NB4 (cell line): ENCODE measurements at places on chromosomes 2 and 18.

GRCh38 chr18:74241970-74242369 lies 49.8 kb downstream of the CYB5A start:
- no peak for DNase-seq

GRCh38 chr2:223536546-223536945 lies 65.6 kb downstream of the SCG2 start:
- DNase-seq, result no peak

DNA sequence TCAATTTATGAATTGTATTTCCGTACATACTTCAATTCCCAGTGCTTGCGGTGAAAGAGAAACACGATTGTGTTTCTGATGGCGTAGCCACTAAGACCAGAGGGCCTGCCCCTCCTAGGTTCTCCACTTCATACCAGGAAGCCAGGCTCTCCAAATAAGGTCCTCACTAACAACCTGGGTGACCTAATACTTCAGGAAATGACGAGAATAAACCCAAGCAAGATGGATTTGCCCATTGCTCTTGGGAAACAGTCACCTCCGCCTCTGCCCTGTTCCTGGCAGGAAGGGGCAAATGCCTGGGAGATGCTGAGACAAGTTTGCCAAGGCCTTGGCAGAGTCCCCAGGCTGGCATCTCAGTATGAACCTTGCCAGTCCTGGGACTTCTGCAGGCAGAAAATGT lies 41.8 kb downstream of the TTC32 start:
- no peak for DNase-seq

GRCh38 chr2:98020992-98021713 lies 25.4 kb upstream of the TMEM131 start:
- no peak for DNase-seq

GRCh38 chr18:22739061-22739642 lies 194.0 kb upstream of the RBBP8 start:
- DNase-seq, result no peak

DNA sequence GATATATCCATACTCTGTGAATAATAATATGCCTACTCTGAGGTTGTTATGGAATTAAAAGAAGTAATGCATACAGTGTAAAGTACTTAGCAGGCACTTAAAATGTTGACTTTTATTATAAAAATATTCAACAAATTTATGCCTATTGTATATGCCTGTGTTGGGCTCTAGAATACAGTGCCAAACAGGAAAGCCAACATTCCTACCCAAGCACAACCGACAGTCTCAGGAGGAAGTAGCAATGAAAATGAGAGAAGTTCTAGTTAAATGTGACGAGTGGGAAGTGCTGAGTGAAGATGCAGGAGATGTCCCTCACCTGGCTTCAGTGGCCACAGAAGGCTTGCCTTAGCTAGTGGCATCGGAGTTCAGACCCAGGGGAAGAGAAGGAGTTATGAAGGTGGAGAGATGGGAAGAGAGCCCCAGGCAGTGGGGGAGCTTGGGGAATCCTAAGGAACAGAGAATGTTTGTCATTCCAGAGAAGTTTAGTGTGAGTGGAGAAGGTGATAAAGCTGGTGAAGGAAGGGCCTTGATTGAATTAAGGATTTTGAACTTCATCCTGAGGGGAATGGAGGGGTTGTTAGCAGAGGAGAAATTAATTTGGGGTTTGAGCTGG lies 105.4 kb upstream of the CNGA3 start:
- DNase-seq, result no peak

DNA sequence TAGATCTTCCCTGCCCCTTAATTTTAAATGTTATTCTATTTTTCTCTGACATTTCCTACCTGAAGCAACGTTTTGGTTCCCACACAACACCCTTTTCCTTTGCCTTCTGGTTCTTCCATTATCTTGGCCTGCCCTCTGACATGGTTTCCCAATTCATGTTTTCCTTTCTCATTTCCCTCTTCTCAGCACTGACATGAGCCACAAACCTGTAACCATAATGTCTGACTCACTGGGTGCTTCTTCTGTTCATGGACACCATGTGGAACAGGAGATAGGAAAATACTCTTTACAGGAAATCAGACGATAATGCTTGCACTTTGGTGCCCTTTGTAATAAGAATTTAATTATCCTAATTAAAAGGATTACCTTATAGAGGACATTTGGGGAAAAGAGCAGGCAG lies 142.0 kb downstream of the ZEB2 start:
- DNase-seq, result peak; percentile 58

DNA sequence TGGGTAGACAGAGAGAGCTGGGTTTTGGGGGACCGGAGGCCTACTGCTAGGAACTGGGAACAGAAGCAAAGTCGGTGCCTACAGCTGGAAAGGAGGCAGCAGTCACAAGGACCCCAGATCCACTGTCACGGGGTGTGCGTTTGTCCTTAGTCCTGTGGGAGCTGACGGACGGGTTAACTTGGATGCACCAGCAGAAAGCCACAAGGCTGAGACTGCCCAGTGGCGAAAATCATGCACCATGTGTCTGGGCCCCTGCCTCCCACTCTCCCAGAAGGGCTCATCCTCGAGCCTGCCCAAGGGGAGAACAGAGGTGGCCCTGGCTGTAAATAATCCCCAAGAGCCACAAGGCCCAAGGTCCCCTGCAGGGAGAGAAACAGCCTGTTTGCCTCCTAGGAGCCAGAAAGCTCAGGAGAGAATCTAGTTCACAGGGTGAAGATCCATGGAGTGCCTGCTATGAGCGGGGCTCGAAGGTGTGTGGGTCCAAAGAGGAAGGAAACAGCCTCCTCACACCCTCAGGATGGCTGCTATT lies 11.7 kb upstream of the RALB start:
- DNase-seq, result no peak

GRCh38 chr18:22964116-22964515 lies 31.0 kb downstream of the RBBP8 start:
- no peak for DNase-seq

- DNase-seq, result no peak
Observed at GRCh38 chr18:57837917-57838548, 34.9 kb upstream of the ATP8B1 start.

DNA sequence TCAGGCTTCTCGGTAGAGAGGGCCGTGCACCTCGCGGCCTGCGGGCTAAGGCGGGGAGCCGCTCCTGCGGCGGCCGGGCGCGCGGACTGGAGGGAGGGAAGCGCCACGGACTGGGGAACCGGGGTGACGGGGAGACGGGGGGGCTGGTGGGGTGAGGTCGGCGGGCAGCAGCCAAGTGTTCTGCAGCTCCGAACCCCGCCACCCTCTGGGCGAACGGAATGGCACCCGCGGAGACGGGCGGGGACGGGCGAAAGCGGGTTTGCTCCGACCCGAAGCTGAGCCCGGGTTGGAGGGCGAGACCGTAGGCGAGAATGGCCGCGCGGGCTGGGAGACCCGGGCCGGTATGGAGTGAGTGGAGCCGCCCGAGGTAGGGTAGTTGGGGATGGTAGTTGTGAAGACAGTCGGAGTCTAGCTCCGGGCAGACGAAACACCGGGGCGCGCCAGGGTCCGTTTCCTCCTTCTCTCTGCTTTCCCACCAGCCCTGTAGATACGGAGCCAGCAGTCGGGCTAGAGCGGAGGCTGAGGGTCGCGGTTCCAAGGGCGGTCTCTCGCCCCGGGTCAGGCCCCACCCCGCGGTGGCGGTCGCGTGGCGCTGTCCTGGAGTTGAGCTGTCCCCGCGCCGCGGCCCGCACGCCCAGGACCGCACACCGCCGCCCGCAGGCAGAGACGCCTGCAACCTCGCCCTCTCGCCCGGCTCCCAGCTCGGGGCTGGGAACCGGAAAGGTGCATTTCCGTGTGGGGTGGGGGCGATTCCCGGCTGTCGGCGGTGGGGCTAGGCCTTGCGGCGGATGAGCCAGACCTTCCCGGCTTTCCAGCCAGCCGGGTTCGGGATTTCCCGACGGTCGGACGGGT lies 160.3 kb upstream of the SIX2 start:
- DNase-seq, result peak; percentile 65

DNA sequence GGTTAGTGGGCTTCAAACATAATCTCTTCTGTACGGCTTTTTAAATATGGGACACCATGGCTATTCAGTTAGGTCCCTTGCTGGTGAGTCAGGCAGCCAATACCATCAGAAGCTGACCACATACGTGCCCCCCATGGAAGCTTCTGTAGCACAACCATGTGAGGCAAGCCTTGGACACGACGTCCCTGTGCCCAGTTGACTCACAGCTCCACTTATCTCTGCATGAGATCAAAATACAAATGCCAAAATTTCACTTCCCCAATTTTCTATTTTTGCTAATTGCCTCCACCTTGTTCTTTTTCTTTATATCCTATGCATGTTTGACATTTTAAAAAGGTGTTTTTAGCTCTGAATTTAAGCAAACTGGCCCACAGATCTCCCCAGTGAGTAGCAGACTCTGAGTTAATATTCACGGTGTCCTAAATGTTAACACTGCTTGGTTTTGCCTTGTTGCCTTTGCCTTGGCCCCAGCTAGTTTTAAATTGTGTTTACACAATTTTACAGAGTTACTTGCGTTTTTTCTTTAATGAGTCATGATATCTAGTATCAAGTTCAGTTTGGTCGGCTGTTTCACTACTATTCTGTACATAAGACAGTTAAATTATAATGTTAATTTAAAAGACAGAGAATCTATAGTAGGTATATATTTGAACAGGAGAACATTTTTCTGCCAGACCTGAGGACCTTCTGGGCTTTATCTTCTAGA lies 77.5 kb downstream of the CDCA7 start:
- DNase-seq, result peak; percentile 91

DNA sequence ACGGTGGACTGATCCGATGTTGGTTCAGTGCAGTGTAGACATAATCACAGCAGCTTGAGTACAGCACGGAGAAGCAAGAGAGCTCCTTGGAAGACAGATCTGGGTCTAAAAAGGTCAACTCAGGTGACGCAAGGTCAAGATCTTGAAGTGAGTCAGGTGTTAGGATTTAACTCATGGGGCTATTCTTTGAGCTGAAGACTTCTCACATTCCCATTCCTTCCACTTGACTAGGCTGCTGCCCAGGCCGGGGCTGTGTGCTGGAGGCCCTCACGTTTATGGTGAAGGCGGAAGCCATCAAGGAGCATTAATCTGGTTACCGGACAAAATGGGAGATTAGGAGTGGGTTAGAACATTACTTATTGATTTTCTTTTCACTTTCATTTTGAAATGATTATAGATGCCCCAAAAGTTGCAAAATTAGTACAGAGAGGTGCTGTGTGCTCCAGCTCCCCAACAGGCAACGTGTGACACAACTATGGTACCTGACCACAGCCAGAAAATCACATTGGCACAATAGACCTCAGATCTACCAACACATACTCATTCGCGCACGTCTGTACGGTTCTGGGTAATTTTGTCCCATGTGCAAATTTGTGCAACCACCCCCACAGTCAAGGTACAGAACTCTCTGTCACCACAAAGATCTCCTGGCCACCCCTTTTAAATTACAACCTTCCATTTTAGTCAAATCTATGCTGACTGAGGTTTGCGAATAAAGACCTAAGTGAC lies 77.6 kb upstream of the SEC11C start:
- no peak for DNase-seq

DNA sequence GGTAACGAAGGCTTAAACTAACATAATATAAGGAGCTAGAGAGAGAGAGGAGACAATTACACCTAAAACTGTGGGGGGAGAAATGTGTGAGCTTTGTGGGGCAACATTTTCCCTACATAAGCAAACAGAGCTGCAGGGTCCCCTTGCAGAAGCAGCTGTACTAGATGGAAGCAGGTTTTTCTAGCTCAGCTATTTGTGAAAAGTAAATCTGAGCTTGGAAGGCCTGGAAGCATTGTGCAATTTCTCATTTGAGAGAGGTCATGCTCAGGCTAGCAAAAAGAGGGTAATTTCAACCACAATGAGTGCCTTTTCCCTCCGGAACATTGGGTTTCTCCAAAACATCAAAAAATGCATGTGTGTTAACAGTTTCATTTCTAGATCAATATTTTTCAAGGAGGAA lies 130.0 kb downstream of the ARL4C start:
- no peak for DNase-seq

DNA sequence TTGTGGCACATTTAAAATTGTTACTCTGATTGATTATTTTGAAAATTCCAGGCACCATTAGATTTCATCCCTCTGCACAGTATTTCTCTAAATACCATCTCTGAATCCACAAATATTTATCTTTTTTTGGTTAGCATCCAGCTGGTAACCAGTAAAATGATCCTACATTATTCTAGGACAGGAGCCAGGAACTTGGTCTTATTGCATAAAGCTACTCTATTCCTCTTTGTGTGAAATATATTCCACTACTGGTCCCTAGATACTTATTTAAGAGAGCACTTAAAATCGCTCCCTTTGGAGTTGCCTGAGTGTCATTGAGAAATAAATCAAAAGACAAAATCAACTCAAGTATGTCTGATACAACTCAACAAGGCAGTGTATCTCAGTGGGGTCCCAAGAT lies 7.4 kb upstream of the MBOAT2 start:
- no peak for DNase-seq

DNA sequence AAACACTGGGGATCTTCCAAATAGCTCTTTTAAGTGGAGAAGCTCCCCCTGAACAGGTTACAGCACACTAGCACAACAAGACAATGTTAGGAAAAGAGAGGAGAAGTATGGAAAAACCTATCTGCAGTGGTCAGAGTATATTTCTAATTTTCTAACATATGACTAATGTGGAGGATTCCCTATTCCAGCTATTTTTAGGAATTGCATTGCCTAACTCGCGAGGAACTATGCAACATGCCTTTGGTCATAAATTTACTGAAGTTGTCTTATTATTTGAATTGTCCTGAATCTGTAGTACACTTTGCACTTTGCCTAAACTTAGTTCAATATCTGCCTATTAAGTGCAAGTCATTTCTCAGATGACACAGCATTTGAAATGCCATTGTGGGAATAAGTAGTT lies 381.4 kb downstream of the CCDC85A start:
- DNase-seq, result no peak

- DNase-seq, result peak; percentile 41
Observed at GRCh38 chr2:96427917-96428316, 77.2 kb downstream of the NEURL3 start.
